ENCODE measurements at places on chromosomes 6 and 20.
A peak's percentile ranks its signal among the peaks of the same experiment; 100 is the strongest.

GRCh38 chr6:21270636-21271201, 322.8 kb upstream of the SOX4 start:
- no peaks in the 10 kb centered on the region for H3K4me1 ChIP-seq
- H3K36me3 ChIP-seq, result no peaks in the 10 kb centered on the region
- no peaks in the 10 kb centered on the region for H3K27me3 ChIP-seq
- no peak for DNase-seq

DNA sequence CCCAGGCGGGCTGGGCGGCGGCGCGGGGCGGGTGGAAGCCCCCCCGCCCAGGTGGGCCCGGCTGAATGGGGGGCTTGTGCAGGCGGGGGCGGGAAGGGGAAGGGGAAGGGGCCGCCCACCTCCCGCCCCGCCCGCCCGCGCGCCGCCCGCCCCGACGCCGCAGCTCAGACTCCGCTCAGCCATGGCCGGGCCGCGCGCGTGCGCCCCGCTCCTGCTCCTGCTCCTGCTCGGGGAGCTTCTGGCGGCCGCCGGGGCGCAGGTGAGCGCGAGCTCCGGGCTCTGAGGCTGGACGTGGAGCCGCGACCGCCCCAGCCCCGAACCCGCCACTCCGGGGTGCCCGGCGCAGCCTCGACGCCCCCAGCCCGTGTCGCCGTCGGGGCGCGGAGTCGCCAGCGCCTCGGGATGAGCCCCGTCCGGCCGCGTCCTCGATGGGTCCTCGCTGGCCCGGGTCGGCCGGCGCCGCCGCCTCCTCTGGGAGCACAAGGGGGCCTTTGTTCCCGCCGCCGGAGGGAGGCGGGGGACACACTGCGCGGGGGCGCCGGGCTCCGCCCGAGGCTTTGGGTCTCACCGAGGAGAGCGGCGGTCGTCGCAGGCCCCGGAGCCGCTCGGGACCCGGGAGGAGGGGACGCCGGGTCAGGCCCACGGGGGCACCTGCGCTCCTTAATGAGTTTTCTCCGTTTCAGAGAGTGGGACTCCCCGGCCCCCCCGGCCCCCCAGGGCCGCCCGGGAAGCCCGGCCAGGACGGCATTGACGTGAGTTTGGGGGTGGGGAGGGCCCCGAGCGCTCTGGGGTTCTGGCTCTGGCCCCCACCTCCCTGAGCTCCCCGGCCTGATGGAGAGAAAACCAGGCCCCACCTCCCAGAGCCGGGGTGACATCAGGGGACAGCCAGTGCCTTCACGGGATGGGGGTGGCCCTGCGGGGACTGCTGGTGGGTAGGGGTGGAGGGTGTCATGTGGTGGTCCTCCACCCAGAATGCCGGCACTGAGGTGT, at the start of gene COL9A3:
COL9A3 (plus strand) TSS at position 167 of the 990 bp plus-strand sequence; CDS start at position 182, 15 bp downstream.
- H3K27ac ChIP-seq, result no peak within 1 kb of the TSS
- no peak for DNase-seq
- no peaks in the 10 kb centered on the region for H3K27me3 ChIP-seq
- H3K36me3 ChIP-seq, result peaks cover 18% of the 10 kb centered on the region

DNA sequence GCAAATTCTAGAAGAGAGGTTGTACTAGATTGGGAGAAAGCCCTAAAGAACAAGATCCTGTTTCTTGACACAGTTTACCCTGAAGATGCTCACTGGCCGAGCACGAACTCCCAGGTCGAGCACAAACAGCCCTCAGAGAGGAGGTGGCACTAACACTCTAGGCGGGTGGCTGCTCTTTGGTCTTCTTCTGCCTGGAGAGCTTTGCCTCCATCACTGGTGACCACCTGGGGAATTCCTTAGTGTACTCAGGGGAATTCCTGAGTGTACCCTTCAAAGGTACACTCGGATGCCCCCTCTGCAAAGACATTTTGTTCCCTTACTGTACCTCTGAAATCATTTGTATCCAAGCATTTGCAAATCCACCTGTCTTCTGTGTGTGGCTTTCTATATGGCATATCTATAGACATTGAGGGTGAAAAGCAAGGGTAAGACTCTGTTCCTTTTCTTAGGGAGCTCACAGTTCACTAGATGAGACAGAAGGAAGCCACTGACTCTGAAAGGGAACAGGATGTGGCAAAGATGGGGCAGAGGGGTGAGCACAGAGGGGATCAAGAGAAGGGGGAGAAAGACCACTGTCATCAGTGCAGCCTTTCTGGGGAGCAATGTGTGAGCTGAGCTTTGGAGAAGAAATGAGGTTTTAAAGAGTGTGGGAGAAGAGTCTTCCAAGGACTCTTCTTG, 169.8 kb upstream of the PROKR2 start:
- no peak for DNase-seq
- no peak overlapping the region for H3K27ac ChIP-seq
- H3K4me1 ChIP-seq, result no peaks in the 10 kb centered on the region
- no peaks in the 10 kb centered on the region for H3K36me3 ChIP-seq
- peaks cover 23% of the 10 kb centered on the region for H3K27me3 ChIP-seq

DNA sequence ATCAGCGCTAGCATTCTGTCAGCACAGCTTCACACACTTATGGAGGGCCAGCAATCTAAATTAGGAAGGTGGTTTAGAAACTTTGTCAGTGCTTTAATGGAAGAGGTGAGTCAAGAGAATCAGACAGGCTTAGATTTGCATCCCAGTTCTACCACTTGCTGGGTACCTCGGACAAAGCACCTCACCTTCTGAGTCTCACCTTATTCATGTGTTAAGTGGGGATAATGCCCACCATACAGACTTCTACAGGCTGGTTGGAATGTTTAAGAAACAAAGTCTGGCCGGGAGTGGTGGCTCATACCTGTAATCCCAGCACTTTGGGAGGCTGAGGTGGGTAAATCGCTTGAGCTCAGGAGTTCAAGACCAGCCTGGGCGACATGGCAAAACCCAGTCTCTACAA, 12.2 kb upstream of the STK35 start:
- DNase-seq, result no peak
- no peaks in the 10 kb centered on the region for H3K36me3 ChIP-seq
- no peaks in the 10 kb centered on the region for H3K4me1 ChIP-seq
- H3K4me3 ChIP-seq, result no peak overlapping the region
- H3K27me3 ChIP-seq, result peaks cover 49% of the 10 kb centered on the region
- H3K27ac ChIP-seq, result no peak overlapping the region

GRCh38 chr6:101683884-101684283, 290.4 kb downstream of the GRIK2 start:
- DNase-seq, result no peak
- no peak overlapping the region for H3K27ac ChIP-seq
- H3K4me1 ChIP-seq, result no peaks in the 10 kb centered on the region
- no peak overlapping the region for H3K4me3 ChIP-seq

DNA sequence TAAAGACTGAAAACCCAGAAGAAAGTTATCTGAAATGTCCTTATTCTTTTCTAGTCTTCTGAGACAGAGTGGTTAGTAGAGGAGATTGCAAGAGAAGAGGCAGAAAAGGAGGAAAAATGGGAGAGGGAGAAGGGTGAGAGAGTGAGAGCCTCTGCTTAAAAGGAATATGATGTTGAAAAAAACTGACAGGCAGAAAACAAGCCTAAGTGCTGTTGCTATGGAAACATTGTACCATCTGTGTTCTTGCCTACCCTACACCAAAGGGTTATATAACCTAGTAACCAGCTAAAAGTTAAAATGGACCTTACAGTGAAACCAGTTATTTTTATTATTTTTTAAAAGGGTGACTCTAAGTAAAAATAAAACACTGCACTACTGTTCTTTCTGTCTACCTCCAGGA, 28.3 kb upstream of the SH3BGRL2 start:
- H3K4me3 ChIP-seq, result no peak overlapping the region
- no peak for DNase-seq
- H3K27ac ChIP-seq, result no peak overlapping the region
- H3K27me3 ChIP-seq, result peaks cover 2% of the 10 kb centered on the region
- no peaks in the 10 kb centered on the region for H3K4me1 ChIP-seq
- no peaks in the 10 kb centered on the region for H3K36me3 ChIP-seq

GRCh38 chr6:149929422-149929821, 6.5 kb upstream of the RAET1G start:
- H3K4me1 ChIP-seq, result peaks cover 7% of the 10 kb centered on the region
- H3K27ac ChIP-seq, result no peak overlapping the region
- peak; percentile 23 for DNase-seq
- H3K36me3 ChIP-seq, result no peaks in the 10 kb centered on the region
- peaks cover 40% of the 10 kb centered on the region for H3K27me3 ChIP-seq

DNA sequence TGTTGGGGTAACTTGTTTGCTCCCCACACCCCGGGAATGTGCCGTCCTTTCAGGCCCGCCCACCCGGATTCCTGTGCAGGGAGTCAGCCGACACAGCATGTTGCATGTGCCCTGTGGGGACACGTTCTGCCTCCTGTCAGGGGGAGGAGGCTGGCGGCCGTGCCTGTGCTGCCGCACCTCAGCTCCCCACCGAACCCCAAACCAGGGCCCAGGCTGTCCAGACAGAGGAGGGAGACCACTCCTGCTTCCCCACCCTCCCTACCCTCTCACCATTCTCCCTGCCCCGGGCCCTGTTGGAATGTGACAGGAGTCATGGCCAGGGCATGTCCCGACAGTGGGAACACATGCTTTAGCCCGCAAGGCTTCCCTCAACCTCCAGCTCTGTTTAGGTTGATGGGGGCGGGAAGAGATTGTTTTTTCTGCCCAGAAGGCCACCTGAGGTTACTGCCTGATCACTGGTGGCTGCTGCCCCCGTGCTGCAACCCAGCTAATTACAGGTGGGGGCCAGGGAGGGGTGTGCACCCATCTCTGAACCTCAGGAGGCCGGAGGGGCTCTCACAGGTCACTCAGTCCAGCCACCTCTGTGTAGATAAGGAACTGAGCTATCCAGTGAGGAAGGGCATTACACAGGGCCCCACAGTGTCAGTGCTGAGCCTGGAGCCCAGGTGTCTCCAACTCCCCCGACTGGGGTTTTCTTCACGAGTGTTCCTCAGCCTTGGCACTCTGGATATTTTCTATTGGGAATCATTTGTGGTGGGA, 13.6 kb downstream of the LRRC73 start:
- H3K4me3 ChIP-seq, result no peak overlapping the region
- H3K27me3 ChIP-seq, result no peaks in the 10 kb centered on the region

DNA sequence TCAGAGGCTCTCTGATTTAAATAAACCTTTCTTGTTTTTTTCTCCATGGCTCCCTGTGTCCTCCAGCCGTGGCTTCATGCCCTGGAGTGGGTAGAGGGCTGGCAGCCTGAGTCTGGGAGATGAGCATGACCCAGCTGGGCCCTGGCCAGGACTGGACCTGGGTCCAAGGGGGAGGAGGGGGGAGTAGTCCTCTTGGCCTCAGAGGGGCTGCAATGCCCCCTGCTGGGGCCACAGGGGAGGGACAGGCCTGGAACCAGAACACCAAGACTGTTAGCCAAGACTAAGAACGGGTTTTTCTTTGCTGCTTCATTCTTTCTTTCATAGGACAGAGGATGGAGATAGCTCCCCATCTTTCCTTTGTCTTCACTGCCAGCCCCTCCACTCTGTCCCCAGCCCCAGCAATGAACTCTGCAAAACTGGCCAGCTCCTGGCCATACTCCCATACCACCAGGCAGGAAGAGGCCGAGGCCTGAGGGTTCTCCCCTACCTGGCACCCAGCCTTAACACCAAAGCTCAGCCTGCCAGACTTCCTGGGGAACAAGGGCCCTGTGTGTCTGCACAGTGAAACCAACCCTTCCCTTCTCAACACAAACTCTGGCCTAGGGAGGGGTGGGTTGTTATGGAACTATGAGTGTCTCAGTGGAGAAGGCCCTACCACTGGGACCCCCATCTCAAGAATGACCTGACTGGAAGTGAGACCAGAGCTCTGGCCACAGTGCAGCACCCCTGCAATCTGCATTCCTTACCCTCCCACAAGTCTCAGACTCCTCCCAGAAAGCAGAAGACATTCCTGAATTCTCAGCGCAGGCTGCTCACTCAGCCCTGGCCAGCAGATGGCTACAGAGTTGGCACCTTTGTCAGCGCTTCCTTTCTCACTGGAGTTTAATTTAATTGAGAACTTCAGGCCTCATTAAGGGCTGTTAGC, 11.0 kb downstream of the SLC29A1 start:
- H3K27ac ChIP-seq, result no peak overlapping the region
- H3K4me1 ChIP-seq, result peaks cover 16% of the 10 kb centered on the region
- no peaks in the 10 kb centered on the region for H3K27me3 ChIP-seq

- H3K27me3 ChIP-seq, result no peaks in the 10 kb centered on the region
- no peak overlapping the region for H3K27ac ChIP-seq
Measured at GRCh38 chr6:15276036-15276985, 30.4 kb downstream of the JARID2 start.

DNA sequence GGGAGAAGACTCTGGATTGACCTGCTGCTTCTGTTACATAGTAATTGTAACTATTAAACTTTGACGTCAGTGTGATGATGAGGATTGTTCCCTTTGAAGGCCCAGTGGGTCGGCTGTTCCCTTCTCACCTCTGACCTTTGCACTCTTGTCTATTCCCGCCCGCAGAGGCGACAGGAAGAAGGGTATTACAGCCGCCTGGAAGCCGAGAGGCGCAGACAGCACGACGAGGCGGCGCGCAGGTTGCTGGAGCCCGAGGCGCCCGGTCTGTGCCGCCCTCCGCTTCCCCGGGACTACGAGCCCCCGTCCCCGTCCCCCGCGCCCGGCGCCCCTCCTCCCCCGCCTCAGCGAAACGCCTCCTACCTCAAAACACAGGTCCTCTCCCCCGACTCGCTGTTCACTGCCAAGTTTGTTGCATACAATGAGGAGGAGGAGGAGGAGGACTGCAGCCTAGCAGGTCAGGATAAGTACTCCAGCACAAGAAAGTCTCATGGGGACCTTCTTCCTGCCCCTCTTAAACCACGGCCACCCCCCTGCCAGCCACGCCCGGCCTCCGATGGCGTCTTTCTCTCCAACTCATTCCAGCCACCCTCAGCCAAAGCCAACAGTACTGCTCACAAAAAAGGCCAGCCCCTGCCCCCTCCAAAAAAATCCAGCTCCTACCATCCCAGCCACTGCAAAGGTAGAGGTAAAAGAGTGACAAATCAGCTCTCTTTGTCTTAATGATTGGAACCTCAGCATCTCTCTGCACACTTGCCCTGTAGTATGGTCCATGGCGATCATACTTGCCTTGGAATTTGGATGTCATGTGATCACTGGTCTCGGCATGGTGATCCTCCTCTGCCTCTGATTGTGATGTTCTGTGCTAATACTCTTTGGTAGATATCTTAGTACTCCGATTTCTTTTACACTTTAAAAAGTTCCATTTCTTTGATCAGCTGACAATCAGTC, 31.6 kb upstream of the KIF25 start:
- H3K36me3 ChIP-seq, result no peaks in the 10 kb centered on the region
- no peaks in the 10 kb centered on the region for H3K27me3 ChIP-seq
- H3K27ac ChIP-seq, result no peak overlapping the region
- no peak overlapping the region for H3K4me3 ChIP-seq

- no peak overlapping the region for H3K4me3 ChIP-seq
- H3K36me3 ChIP-seq, result no peaks in the 10 kb centered on the region
- H3K4me1 ChIP-seq, result no peaks in the 10 kb centered on the region
- H3K27ac ChIP-seq, result no peak overlapping the region
Measured at GRCh38 chr6:4703382-4703781, 72.8 kb upstream of the CDYL start.

- H3K27ac ChIP-seq, result no peak overlapping the region
- no peaks in the 10 kb centered on the region for H3K36me3 ChIP-seq
- DNase-seq, result no peak
Measured at GRCh38 chr6:134585517-134585873, 267.6 kb upstream of the SGK1 start.

GRCh38 chr20:49868964-49869363, 46.4 kb downstream of the SPATA2 start:
- no peak for DNase-seq
- H3K4me1 ChIP-seq, result no peaks in the 10 kb centered on the region
- peaks cover 42% of the 10 kb centered on the region for H3K36me3 ChIP-seq
- no peak overlapping the region for H3K27ac ChIP-seq
- H3K4me3 ChIP-seq, result no peak overlapping the region
- H3K27me3 ChIP-seq, result no peaks in the 10 kb centered on the region

- no peak for DNase-seq
- H3K36me3 ChIP-seq, result peaks cover 72% of the 10 kb centered on the region
- H3K4me3 ChIP-seq, result no peak overlapping the region
- H3K4me1 ChIP-seq, result no peaks in the 10 kb centered on the region
- H3K27ac ChIP-seq, result no peak overlapping the region
Measured at GRCh38 chr20:41479113-41479512, 112.5 kb upstream of the EMILIN3 start.
